ENCODE measurements at places on chromosomes 5 and 9. TPM values are rescaled to one million over a fixed set of nuclear protein-coding genes. Genes with fewer than 3 reads are reported as not detected.

DNA sequence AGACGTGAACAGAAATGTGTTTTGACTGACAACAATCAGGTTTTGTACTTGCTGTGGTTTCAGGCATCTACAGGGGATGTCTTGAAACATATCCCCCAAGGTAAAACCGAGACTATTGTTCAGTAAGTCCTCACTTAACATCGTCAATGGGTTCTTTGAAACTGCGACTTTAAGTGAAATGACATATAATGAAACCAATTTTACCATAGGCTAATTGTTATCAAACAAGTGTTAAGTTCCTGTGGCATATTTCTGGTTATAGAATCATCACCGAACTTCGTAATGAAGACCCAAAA, 16.4 kb upstream of the OMD start:
- H3K4me1 ChIP-seq: peaks cover 4% of the 10 kb centered on the region
- DNase-seq: no peak
- H3K4me3 ChIP-seq: no peak overlapping the region
- no peaks in the 10 kb centered on the region for H3K27me3 ChIP-seq
- H3K36me3 ChIP-seq: no peaks in the 10 kb centered on the region

- peak overlapping the region; percentile 82 for H3K27ac ChIP-seq
- DNase-seq: no peak
- H3K36me3 ChIP-seq: no peaks in the 10 kb centered on the region
- peak overlapping the region; percentile 47 for H3K4me3 ChIP-seq
These were observed 48.2 kb downstream of the CXXC5 start for GRCh38 chr5:139696167-139696893.

- no peaks in the 10 kb centered on the region for H3K4me1 ChIP-seq
- no peak overlapping the region for H3K27ac ChIP-seq
These were observed 33.6 kb upstream of the GLIPR2 start for GRCh38 chr9:36102742-36103495.

DNA sequence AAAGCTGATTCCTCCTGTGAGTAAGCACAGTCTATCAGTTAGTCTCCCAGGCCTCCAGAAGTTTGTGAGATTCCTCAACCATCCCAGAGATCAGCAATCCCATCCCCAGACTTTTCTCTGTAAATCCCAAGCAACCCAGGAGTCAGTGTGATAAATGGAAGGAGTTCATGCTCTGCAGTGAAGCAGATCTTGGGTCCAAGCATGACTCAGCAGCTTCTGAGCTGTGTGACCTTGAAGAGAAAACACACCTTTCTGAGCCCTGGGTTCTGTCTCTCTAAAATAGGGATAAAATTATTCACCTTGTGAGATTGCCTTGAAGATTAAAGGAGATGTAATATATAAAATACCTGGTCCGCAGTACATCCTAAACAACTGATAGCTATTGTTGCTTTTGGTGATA, 318.7 kb downstream of the ASTN2 start:
- H3K4me3 ChIP-seq: no peak overlapping the region
- H3K27ac ChIP-seq: no peak overlapping the region
- H3K36me3 ChIP-seq: no peaks in the 10 kb centered on the region
- DNase-seq: no peak
- no peaks in the 10 kb centered on the region for H3K27me3 ChIP-seq
- H3K4me1 ChIP-seq: no peaks in the 10 kb centered on the region

GRCh38 chr5:40400245-40400644, 279.5 kb upstream of the PTGER4 start:
- H3K36me3 ChIP-seq: no peaks in the 10 kb centered on the region
- no peak for DNase-seq
- no peak overlapping the region for H3K27ac ChIP-seq
- no peaks in the 10 kb centered on the region for H3K27me3 ChIP-seq
- H3K4me3 ChIP-seq: no peak overlapping the region
- peaks cover 5% of the 10 kb centered on the region for H3K4me1 ChIP-seq

GRCh38 chr5:61915646-61916045, 390.4 kb upstream of the KIF2A start:
- no peak overlapping the region for H3K4me3 ChIP-seq
- no peak for DNase-seq
- H3K27ac ChIP-seq: no peak overlapping the region
- H3K4me1 ChIP-seq: no peaks in the 10 kb centered on the region
- H3K27me3 ChIP-seq: no peaks in the 10 kb centered on the region
- no peaks in the 10 kb centered on the region for H3K36me3 ChIP-seq

DNA sequence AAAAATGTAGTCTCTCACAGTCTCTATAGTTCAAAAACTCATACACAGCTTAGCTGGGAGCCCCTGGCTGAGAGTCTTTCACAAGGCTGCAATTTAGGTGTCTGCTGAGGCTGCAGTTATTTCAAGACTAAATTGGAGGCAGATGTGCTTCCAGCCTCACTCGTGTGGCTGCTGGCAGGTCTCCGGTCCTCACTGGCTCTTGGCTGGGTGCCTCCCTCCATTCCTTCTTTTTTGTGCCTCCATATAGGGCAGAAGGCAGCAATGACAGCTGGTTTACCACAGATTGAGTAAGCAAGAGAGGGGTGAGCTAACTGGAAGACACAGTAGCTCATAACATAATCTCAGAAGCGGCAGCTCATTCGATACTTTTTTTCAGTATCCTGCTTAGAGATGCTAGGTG, 2167.7 kb upstream of the WWC1 start:
- no peaks in the 10 kb centered on the region for H3K4me1 ChIP-seq
- no peak for DNase-seq

DNA sequence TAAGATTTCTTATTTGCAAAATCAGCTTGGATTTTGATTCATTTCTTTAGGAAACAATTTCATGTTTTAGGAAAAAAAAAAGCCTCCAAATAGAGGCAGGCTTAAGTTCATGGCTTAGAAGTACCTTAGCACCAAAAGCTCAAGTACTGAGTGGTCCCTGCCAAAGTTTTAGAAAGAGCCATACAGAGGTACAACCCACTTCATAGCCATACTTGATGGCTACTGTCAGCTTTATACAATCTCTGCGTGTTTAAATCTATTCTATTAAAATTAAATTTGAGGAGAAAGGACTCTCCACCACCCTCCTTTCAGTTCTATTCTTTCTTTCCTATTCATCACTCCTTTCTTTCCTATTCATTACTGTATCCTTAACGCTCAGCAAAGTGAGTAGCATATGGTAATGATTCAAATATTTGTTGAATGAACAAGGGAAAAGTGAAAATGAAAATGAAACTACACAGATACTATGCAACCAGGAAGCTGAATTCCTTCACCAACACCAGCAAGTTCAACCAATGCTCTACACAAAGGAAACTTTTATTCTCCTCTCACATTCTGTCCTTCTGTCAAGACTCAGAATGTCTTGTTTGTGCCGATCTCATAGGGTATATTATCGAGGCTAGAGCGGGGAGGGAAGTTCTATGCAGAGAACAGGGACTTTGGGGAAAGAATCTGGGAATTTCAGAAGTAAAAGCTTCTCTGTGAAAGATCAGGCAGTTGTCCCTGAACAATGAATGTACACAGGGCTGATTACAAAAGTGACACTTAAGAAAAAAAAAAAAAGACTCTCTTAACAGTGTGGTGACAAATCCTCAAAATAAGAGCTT, 138.6 kb upstream of the SPEF2 start:
- no peaks in the 10 kb centered on the region for H3K27me3 ChIP-seq
- peaks cover 3% of the 10 kb centered on the region for H3K4me1 ChIP-seq
- no peaks in the 10 kb centered on the region for H3K36me3 ChIP-seq
- DNase-seq: no peak
- H3K4me3 ChIP-seq: peak overlapping the region; percentile 19
- H3K27ac ChIP-seq: peak overlapping the region; percentile 32

DNA sequence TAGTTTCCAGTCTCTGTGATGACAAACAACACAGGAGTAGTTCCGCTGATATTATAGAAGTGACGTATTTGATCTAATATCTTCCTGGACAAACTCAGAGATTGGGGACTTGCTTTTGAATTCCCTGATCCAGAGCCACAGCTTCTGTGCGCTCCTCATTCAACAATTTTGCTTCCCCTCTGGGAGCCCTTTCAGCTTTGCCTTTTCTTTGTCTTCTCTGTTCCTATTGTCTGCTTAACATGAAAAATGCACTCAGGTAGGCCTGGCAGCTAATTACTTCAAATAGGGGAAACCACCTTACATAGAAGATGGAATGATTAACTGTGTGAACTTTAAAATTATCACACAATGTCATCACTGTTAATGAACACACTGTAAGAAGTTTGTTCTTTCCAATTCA, 192.9 kb downstream of the EPB41L4A start:
- no peak overlapping the region for H3K4me3 ChIP-seq
- DNase-seq: no peak
- no peaks in the 10 kb centered on the region for H3K36me3 ChIP-seq
- H3K4me1 ChIP-seq: peaks cover 7% of the 10 kb centered on the region

DNA sequence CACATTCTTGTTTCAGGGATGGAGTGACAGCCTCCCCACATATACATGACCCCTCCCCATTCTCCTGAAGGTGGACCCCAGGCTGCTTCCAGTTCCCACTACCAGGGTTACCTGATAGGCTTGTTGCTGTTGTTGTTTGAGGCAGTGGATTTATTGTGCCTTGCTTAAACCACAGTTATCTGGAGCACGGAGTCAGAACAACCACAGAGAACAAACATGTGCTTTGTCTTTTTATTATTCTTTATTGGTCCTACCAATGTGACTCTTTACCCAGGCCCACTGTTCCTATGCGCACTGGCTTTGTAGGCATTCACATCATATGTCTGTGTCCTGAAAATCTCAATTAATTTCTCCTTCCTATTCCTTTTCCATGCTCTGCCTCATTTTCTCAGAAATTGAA, 41.2 kb upstream of the IPPK start:
- DNase-seq: no peak
- H3K4me1 ChIP-seq: no peaks in the 10 kb centered on the region
- no peak overlapping the region for H3K27ac ChIP-seq
- no peak overlapping the region for H3K4me3 ChIP-seq

- no peak for DNase-seq
- H3K27me3 ChIP-seq: no peaks in the 10 kb centered on the region
- no peaks in the 10 kb centered on the region for H3K4me1 ChIP-seq
These were observed 2.3 kb downstream of the IL4 start for GRCh38 chr5:132675936-132676689.

DNA sequence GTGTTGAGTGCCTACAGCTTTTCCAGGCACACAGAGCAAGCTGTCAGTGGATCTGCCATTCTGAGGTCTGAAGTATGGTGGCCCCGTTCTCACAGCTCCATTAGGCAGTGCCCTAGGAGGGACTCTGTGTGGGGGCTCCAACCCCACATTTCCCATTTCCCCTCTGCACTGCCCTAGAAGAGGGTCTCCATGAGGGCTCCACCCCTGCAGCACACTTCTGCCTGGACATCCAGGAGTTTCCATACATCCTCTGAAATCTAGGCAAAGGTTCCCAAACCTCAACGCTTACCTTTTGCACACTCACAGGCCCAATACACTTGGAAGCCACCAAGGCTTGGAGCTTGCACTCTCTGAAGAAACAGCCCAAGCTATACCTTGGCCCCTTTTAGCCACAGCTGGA, 131.3 kb downstream of the DEPDC1B start:
- H3K27ac ChIP-seq: no peak overlapping the region
- DNase-seq: no peak
- H3K4me3 ChIP-seq: no peak overlapping the region

DNA sequence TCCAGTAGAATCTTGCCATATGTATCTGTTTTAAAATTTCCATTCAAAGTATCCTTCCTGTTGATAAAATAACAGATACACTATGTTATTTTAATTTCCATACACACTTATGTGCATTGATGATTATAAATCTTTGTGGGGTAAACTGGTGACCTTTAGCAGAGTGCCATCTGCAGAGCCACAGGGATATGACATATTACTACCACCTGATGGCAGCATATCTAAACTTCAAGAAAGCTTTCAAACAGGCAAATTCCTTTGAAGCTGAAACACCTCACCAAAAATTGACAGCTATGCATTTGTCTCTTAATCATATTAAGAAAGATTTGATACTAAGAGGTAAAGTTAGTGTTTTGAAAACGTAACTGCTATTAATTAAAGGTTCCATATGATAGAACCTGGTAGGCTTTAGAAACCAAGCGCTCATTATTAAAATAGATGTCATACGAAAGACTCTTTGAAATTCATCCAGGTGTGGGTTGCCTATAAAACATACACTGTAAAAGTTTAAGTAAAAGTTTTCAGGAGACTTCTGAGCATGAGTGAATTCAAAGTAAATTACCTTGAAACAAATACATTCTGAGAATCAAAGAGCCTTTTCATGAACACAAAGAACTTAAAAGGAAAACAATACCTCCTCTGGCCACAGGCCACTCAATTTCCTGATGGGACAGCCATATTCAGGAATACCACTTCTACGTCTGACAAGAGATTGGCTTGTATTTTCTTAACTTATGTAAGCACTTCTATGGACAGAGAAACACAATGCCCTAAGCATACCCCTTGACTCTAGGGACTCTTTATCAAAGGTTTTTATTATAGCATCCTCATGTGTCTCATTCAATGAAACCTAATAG, 93.3 kb downstream of the KIAA0825 start:
- no peak overlapping the region for H3K4me3 ChIP-seq
- DNase-seq: no peak
- H3K4me1 ChIP-seq: no peaks in the 10 kb centered on the region
- H3K27ac ChIP-seq: no peak overlapping the region

- no peaks in the 10 kb centered on the region for H3K27me3 ChIP-seq
- H3K4me3 ChIP-seq: no peak overlapping the region
- DNase-seq: no peak
- H3K27ac ChIP-seq: no peak overlapping the region
These were observed 166.4 kb upstream of the ZNF618 start for GRCh38 chr9:113709721-113710120.

GRCh38 chr5:87741881-87742280, 329.2 kb upstream of the CCNH start:
- no peak for DNase-seq
- no peaks in the 10 kb centered on the region for H3K4me1 ChIP-seq
- H3K36me3 ChIP-seq: no peaks in the 10 kb centered on the region
- no peaks in the 10 kb centered on the region for H3K27me3 ChIP-seq
- H3K4me3 ChIP-seq: no peak overlapping the region
- no peak overlapping the region for H3K27ac ChIP-seq

SHISAL2B gene
- not detected for total RNA-seq

EIF4E1B gene
- not detected for total RNA-seq

KCNV2 gene
- not detected for total RNA-seq

TLR4 gene
- 33.1 TPM for total RNA-seq

ZNF474 gene
- total RNA-seq: 1.8 TPM

AQP7 gene
- total RNA-seq: 51.6 TPM

SV2C gene
- total RNA-seq: 1.7 TPM

TLE1 gene
- 107 TPM for total RNA-seq

KCNT1 gene
- not detected for total RNA-seq

GNE gene
- 42.6 TPM for total RNA-seq

OTULINL gene
- 3.9 TPM for total RNA-seq

Data from tibial nerve (tissue), 4 donors.